ENCODE measurements at places on chromosomes 11 and 22.

DNA sequence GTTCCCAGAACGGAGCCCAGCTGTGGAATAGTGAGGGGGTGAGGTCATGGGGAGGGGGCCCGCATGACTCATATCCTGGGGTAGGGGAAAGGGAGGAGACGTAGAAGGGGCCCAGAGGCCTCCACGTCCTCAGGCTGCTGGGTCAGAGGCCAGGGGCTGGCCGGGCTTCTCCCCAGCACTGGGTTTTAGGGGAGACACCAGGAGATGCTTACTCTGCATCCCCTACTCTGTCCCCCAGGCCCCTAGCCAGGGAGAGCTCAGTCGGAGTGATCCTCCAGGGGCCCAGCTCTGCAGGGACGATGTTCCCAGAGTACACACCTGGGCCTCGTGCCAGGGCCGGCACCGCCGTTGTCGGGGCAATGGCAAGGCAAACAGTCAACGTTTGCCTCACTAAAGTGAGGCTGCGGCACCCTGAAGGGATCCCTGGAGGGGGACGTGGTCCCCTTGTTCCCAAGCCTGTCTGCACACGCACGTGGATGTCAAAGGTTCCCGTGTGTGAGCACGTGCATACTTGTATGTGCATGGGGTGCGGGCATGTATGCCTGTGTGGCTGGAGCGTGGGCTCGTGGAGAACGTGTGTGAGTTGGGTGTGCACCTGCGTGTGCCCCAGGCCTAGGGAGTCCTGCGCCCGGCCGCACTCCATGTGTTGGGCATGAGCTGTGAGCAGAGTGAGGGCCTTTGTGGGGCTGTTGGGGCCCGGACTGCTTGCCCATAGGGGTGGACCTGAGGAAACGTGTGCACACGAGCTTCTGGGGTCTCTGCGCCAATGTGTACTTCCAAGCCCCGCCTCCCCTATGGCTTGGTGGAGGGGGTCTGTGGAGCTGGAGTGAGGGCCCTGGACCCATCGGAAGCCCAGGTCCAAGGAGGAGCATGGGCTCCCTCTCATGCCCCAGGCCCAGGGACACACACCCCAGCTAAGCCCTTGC lies 14.2 kb downstream of the PRR33 start:
- DNase-seq = no peak

GRCh38 chr22:36828815-36829214 lies 12.0 kb upstream of the PVALB start:
- no peak for DNase-seq

DNA sequence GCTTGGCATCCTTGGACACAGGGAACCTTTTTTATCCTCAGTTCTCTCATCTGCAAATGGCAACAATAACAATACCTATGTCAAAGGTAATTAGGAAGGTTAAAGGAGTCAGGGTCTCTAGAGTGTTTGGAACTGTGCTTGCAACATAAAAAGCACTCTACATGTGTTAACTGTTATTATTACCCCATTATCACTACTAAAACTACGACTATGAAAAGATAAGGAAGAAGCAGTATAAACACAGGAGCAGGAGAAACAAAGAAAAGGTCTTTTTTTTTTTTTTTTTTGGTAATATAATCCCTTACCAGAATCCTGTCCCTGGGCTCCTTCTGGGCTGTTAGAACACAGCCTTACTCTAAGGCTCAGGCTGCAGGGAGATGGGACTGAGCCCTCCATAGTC lies 348.2 kb downstream of the CADM1 start:
- DNase-seq = no peak

DNA sequence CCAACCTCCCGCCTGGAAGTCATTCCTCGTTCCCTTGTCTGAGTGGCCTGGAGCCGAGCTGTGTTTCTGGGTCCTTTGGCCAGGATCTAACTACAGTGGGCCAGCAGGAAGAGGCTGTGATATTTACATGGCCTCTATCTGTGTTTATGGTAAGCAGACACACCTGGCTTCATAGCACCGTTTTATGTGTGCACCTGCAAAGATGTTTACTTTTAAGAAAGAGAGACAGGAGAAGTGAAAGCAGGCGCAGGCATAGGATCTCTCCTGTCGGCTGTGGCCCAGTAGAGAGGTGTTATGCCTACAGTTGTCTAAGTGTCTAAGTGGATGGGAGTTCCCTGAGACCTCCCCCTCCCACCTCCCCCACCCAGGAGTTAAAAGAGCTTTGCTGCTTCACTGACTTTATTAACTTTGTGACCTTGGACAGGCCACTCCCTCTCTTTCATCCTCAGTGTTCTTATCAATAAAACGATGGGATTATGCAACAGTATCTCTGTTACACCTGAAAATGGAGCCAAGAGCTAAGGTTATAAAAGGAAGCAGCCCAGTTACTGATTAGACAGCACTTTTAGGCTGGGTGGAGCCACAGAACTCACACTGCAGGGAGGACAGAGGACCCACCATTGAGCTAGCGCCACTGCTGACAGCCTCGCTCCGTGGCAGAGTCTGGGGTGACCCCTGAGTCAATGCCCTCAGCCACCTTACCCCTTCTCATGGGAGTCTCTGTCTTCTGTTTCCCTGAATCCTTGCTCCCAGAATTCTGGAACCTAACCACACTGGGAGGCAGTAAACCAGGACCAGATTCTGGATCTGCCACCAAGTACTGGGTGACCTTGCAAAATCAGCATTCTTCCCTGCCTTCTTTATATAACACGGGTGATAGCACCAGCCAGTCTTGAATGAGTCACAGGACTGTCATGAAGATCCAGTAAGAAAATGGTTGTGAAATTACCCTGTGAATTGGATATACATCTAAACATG lies 22.0 kb downstream of the ST14 start:
- no peak for DNase-seq

DNA sequence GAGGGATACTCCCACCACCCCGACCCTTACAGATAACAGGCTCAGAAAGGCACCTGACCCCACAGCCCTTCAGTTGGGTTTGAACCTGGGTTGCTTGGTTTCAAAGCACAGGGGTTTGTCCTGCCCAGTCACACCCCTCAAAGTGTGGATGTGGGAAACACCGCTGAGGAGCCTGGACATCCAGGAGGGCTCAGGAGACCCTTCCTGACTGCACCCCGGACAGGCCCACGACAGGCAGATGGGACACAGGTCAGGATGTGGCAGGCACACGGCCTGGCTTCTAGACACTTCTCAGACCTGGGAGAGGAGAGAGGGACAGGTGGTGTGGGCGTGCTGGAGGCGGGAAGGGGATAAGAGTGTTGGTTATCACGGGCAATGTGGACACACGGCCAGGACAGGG lies 932.3 kb downstream of the BRD1 start:
- no peak for DNase-seq

- no peak for DNase-seq
Observed at GRCh38 chr22:24507716-24508115, 12.6 kb downstream of the UPB1 start.

DNA sequence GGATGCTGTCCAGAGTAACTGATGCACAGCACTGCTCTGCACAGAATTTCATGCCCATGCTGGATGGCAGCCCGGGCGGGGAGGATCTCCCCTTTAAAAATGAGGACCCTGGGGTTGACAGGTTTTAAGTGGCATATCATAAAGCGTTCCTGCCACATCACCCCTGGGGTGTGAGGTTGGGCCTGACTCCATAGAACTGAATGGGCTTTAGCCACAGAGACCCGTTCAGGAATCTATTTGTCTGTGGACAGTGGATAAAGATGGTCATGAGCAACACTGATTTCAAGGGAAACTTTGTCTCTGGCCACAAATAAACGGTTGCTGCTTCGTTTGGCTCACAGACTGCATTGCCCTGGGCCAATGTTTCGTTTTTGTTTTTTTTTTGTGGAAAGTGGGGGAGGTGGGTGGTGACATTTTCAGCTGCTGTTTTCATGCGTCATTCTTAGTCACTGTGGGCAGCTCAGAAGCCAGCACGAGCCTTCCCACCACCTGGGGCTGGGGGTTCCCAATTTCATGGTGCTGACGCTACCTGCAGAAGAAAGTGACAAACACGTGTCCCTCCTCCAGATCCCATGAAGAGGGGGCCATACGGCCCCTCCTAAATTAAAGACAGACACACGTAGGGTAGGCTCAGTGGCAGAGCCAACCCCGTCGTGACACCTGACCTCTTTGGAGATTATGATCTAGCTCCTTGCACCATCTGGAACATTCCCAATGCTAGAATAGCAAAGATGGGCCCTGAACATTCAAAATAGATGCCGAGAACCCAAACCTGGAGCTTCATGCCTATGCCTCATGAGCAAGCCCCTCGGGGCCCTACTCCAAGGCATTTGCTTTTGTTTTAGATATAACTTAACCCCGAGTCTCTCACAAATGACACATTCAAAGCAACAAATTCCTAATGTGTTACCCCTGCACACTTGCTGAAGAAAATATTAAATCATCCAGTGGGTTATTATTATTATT lies 54.8 kb upstream of the PHF21B start:
- DNase-seq = no peak

GRCh38 chr11:62033191-62034035 lies 66.0 kb upstream of the FTH1 start:
- DNase-seq = no peak

GRCh38 chr11:44916331-44916730 lies 34.4 kb downstream of the TP53I11 start:
- no peak for DNase-seq

- DNase-seq = no peak
Observed at GRCh38 chr22:44623771-44624510, 78.1 kb upstream of the PRR5 start.

GRCh38 chr11:134639586-134640330 lies 227.7 kb upstream of the B3GAT1 start:
- no peak for DNase-seq

- no peak for DNase-seq
Observed at GRCh38 chr11:18936002-18936673, 3.1 kb downstream of the MRGPRX1 start.

GRCh38 chr22:43308060-43308830 lies 34.9 kb downstream of the SCUBE1 start:
- no peak for DNase-seq

DNA sequence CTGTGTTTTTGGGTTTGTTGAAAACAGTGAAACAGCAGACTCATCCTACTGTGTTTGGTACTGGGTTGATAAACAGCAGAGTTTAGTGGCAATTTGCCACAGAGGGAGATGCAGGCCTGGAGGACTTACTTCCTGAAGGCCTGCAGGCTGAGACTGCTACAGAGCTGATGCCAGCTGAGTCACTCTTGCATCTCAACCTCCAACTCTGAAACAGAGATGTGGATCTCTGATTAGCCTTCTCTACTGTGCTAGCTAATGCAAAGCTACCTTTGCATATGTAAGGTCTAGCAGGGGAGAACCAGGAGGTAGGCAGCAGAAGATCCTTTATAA lies 14.3 kb downstream of the ATP5MG start:
- DNase-seq = no peak

DNA sequence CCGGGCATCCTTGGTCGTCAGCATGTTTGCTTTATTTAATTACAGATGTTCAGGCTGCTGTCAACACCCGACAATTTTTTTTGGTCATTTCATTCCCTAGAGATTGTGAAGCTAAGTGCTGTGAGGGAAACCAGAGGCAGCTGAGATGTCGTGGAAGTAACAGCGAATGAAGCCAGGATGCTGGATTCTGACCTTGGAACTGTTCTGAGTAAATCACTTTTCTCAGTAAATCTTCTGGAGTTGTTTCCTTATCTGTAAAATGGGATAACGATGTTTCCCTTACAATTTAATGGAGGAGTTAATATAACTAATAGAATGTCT lies 390 bp upstream of the CKAP5 start:
- no peak for DNase-seq

DNA sequence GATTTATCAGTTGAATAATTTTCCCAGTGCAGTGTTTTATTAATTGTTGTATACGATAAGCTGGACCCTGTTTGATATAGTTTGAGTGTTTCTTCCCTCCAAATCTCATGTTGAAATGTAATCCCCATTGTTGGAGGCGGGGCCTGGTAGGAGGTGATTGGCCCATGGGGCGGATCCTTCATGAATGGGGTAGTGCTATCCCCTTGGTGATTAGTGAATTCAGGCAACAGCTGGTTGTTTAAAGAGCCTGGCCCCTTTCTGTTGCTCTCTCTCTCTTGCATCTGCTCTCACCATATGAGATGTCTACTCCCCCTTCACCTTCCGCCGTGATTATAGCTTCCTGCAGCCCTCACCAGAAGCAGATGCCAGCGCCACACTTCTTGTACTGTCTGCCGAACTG lies 1.5 kb downstream of the OR5A1 start:
- DNase-seq = no peak
